ENCODE measurements at places on chromosomes 4 and X.

DNA sequence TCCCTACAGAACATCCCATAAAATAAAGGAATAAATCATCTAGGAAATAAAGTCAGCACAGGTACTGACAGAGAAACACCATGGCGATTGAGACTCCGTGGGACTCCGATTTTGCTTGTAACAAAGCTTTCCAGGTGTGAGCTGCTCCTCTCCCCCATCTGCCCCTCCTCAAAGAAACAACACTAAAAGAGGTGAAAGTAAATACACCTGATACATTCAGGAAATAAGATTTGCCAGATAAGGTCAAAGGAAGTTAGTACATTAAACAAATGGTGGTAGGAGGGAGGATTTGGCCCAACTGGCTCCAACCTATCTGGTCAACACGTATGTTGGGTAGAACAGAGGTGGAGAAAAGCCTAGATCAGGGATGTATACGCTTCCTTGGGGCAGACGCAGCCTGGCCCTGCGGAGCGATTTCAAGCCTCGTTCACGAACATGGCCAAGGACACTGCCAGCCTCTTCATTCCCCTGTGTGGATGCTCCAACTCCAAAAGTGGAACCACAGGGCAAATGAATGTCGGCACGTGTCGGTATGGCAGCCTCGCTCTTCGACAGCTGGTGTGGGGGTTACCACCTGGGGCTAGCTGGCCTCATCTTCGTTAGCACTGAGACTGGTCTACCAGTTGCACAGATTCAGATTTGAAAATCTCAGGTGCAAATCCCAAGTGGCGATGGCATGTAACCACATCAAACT lies 162.5 kb downstream of the AFAP1 start:
- no peak for DNase-seq

DNA sequence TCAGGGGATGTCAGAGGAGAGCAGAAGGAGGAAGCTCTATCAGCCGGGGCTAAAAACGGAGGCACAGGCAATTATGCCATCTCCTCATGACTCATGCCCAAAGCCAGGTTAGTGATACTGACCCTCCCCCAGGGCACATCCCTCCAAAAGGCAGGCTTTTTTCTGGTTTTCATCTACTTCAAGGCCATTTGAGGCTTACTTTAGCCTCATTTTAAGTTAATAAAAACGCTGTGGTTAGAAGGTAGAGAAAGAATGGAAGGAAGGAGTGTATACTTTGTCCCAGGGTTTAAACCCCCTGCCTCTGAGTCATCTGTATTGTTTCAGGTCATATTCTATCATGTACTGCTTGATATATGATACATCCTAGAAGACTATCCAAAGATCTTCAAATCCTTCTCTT lies 89.7 kb upstream of the NDP start:
- no peak for DNase-seq

DNA sequence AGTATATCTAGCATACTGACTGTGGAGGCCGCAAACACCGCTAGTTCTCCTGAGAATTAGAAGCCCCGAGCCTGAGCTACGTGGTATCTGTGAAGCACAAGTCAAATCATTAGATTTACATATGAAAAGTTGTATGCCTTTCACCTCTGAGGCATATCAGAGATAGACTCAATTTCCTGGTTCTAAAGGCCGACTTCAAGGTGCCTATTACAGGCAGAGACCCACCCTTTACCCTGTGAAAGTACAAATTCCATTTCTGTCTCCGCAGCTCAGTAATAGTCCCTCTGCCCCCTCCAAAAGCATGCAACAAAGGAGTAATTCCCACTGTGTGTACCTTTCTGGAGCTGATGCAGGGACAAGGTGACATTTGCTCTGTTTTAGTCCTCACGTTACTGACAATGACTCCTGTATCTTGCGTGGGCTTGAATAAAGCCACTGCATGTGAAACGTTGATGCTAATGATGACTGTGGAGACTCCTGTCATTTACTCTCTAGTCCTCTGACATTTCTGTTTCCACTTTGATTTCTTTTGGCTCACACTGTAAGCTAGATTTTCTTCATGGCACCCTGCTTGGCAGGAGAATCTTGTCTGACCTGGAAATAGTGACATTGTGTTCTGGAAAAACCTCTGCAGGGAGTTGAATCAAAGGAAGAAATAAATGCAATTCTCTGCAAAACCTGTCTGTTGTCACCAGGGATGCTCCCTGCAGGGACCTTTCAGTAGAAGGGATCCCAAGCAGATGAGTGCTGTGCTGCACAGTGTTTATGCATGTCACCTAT lies 273.2 kb upstream of the EMCN start:
- no peak for DNase-seq

GRCh38 chr4:22493523-22493922 lies 22.3 kb downstream of the ADGRA3 start:
- DNase-seq: no peak

- DNase-seq: no peak
Measured at GRCh38 chr4:1576961-1577821, 106.9 kb downstream of the FAM53A start.

DNA sequence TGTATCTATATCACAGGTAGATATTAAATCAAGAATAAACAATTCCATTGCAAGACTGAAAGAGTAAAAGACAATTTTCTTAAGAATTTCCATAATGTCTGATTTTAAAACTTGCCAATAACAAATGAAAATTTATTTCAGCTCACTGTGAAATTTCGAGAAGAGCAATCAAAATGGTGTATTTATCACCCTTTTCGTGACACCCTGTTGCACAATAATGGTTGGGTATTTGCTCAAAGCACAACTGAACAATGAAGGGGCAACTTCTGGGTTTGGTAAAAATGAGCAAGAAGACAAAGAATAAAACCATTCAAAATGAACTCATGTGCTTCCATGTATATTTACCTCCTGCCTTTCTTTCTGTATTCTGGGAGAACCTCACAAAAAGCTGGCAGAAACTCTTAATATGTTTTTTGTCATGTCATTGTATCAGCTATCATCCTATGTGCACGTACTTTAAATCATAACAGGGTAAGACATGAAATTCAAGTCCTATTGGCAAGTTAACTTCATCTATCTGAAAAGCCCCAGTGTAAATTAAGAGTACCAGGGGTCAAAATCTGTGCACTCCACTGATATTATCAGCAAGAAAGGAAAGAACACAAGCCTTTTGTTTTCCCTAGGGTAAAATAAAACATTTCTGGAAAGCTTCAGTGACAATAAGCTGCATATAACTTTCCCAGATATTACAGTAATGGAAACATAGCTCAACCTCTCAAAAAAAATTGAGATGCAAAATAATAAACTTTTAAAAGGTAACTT lies 126.9 kb upstream of the CBR4 start:
- DNase-seq: no peak

All from stimulated activated CD4-positive, alpha-beta T cell treated with anti-CD3 and anti-CD28 coated beads, Interleukin-2, amount 100 ng/mL, for 24 hours (primary cell).